Epithelial cell of prostate (primary cell): ENCODE measurements at places on chromosomes 12 and 14.

DNA sequence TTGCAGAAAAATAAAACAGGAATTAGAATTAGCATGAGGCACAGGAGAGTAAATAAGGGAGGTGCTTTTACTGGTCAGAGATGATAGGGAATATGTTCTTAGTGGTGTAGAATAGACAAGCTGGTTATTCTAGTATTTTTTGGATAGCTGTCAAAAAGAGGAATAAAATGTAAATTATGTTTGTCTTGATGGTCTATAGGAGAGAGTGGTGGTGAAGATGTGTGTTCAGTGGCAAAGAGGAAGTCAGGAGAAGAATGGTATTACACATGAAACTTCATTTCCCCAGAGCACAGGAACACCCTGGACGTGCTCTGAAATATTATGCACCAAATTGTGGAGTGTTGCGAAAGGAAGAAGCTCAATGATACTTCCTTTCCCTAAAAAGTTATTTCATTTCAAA, 27.8 kb downstream of the MUCL1 start:
- DNase-seq, result no peak

- DNase-seq, result peak; percentile 68
These were observed 7.4 kb downstream of the CIT start for GRCh38 chr12:119869720-119870119.

DNA sequence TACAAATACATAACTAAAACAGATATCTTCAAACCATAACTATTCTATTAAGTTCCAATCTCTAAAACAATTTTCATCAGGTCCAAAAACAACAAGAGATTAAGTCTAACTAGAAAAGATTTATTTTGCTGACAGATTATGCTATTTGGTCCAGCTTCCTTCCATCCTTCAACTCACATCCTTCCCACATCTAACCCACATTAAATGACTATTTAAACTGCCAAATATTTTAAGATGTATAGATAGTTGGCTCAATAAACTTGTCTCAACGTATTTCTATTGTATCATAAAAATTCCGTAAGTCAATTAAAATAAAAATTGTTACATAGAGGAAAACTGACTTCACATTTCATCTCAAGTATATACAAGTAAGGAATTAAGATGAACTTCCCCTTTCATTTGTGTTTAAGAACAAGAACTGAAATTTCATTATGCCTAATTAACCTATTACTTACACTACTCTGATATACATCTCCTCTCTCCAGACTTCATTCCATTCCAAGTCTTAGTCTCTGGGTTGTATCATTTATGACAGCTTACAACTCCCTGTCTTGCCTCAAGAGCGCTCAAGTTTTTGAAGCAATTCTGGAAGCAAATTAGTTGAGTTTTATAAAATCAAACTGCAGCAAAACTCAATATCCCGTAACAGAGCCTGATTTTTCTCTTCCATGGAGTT, 25.4 kb downstream of the PAWR start:
- no peak for DNase-seq

DNA sequence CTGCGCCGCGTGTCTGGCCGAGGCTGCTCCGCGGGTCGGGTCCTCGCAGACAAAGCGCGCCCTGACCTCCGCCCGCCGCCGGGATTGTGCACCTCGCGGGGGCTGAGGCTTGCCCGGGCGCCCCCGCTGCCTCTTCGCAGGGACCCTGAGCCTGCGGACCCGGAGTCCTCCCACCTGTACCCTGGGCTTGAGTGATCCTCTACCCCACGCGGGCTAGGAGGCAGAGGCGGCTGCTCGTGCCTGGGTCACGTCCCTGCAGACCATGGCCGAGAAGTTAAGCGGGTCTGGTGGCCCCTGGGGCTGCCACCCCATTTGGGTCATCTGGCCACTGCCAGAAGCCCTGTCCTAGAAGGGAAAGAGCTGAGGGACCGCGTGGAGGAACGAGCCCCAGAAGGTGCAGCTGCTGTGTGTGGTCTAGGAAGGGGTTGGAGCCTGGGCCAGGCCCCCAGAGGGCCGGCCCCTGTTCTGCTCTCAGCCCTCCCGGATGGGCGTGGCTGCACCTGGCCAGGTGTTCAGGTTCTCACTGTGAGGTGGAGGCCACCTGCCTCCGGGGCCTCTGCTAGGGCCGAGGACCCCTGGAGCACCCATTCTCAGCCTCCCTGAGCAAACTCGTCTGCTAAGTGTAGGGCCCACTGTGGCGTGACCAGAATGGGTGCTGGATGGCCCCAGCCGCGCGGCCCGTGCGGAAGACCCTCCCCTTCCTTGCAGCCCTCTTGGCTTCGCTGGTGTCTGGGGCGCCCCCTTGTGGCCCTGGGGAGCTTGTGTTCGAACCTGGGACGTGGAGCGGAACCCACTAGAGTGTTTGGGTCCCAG, 49.6 kb downstream of the LRCOL1 start:
- DNase-seq, result no peak

DNA sequence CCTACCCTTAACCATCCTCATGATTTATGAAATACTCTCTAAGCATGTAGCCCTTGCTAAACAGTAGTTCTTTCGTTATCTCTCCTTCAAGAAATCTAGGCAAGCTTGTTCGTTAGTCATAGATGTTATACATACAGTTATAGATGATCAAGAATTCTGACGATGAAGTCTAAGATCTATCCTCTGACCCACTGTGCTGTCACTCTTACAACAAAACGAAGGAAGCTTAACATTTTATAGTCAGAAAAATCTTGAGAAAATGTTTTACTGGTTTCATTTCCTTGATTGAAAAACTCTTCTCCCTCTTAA, 68.9 kb downstream of the SPPL3 start:
- DNase-seq, result peak; percentile 14

DNA sequence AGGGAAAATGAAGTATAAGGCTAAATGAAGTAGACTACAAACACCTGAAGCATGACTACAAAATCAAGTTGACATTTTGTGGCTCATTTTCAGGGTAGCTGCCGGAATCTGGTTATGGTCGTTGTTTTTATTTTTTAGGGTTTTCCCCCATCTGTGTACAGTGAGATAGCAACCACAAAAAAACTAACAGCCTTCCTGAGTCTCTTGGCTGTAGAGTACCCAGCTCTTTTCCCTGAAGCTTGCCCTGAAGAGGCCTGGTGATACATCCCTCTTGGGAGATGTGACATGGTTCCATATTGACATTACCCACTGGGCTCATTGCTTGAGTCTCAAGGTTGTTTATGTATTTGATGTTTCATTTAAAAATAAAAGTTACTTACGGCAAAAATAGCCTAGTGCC, 424.0 kb downstream of the ZFP36L1 start:
- DNase-seq, result no peak

DNA sequence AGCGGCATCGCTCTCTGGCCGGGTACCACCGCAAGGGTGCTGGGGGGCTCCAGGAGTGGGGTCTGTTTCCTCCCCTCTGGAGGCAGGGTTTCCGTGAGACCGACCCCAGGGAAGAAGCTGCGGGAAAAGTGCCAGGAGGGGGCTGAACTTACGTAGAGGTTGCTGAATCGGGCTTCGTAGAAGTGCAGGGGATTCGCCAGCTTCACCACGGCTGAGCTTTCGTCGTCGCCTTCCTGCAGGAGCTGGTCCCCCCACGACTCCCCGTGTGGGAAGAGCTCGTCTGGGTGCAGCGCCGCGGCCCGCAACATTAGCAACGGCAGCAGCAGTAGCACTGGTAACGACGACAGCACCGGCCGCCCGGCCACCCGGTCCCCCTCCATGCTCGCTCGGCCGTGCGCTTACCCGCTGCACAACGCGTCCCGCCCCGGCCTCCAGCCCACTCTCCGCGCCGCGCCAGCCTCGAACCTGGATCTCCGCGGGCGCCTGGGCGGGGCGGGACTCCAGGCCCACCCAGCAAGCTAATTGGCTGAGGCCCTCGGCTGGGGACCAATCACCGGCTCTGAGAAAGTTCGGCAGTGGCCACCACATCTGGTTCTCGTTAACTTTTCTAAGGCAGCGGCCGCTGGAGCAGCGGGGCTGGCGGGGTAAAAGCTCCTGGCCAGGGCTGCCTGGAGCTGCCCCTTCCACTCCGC, at the start of gene NID2:
Gene NID2 (minus strand): TSS at position 445 of the 692 bp plus-strand sequence. CDS start 65 bp downstream, at position 380.
- DNase-seq, result no peak

DNA sequence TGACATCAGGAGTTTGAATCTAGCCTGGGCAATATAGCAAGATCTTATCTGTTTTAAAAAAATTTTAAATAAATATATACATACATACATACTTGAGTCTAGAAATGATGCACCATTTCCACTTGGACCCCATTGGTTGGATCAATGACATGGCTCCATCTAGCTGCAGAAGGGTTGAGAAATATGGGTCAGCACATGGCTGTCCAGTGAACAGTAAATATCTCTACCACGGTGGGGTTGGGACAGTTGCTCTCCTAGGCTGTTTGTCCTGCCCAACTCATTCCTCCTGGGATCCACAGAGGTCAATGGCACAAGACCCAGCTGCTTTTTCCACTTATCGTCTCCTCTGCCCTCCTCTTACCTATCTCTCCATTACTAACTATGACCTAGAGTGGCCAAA, 23.6 kb downstream of the PLEKHH1 start:
- DNase-seq, result no peak

- no peak for DNase-seq
These were observed 34.8 kb downstream of the MEG3 start for GRCh38 chr14:100860556-100861187.

DNA sequence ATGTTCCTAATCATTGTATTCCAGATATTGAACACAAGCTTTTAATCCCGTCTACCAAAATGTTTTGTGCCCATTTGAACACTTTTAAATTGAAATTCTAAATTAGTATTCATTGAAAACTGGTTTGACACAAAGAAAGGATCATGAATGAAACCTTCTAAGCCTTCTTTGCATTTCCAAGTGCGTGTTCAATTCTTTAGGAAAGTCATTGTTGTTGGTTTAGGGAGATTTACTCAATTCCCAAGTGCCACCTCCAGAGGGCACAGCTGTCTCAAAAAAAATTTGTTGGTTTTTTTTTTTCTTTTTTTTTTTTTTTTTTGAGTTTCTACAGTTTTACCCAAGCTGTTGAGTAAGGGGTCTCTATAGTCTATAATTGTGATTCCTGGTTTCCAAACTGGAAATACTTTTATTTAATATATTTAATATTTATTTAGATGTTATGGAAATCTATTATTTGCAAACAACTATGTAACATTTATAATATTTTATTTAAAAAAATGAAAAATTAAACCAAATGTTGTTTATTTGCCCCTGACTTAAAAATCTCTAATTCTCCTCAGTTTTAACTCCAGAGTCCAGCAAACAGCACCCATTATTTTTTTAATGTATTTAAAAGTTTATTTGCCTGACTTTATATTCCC, 79.9 kb downstream of the NEDD1 start:
- DNase-seq, result no peak

GRCh38 chr12:57743769-57744168, 1.1 kb upstream of the TSPAN31 start:
- DNase-seq, result no peak

- no peak for DNase-seq
These were observed 13.6 kb downstream of the CTDSP2 start for GRCh38 chr12:57832966-57833365.

DNA sequence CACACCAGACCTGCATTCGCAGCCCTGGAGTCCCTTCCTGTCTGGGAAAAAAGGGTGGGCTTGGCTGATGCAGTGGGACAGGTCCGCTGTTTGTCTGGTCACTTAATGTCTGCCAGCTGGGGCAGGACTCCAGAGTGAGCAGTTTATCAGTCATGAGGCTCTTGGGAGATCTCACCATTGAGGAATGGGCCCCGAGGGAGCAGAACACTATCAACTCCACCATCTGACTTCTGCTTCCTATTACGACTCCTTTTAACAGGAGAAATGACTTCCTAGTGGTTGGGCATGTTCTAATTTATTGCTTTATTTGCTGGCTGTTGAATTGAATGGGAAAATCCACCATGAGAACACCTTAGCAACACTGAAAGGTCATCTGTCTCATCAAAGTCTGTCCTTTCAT, 182.5 kb upstream of the RASSF8 start:
- DNase-seq, result peak; percentile 62

DNA sequence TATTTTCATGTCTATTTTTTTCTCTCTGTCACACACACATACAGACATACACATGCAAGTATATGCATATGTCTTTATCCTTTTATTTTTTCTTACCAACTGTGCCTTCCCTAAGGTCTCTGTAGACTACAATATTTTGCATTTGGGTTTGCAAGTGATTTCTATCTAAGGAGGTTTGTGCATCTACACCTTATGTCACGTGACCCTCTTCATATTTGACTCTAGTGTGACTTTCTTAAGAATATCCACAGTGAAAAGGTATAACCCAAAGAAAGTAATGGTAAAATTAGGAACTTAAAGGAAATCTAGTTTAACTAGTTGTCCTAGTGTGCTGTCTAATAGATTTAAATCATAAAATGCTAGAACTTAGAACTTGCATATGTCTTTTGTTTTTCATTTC, 298.8 kb upstream of the LRIG3 start:
- no peak for DNase-seq

DNA sequence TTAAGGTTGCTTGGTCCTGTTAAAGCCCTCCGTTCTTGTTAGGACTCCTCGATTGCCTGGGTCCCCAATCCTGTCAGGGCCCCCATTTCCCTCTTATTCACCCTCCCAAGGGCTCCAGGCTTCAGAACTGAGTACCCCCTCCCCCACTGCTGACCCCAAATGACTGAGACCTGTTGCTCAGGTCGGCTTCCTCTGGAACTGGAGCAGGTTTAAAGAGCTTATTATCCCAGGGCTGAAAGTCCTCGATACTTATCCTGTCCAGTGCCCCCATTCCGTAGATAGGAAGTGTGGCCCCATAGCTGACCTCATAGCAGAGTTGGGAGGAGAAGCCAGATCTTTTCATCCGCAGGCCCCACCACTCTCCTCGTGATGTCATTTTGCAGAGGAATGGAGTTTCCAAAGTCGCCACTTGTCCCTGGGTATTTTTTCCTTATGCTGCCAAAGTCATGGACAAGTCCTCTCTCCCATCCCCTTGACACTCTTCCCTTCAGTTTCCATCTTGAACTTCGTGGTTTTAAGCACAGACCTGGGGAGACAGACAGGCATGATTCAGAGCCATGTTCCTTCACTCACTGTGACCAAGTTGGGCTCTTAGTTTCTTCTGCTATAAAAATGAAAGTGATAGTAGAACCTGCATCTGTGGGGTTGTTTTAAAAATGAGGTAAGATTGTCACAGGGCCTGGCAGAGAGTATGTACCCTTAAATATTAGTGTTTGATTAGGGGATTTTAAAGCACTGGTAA, 1.2 kb downstream of the USP30 start:
- DNase-seq, result no peak

DNA sequence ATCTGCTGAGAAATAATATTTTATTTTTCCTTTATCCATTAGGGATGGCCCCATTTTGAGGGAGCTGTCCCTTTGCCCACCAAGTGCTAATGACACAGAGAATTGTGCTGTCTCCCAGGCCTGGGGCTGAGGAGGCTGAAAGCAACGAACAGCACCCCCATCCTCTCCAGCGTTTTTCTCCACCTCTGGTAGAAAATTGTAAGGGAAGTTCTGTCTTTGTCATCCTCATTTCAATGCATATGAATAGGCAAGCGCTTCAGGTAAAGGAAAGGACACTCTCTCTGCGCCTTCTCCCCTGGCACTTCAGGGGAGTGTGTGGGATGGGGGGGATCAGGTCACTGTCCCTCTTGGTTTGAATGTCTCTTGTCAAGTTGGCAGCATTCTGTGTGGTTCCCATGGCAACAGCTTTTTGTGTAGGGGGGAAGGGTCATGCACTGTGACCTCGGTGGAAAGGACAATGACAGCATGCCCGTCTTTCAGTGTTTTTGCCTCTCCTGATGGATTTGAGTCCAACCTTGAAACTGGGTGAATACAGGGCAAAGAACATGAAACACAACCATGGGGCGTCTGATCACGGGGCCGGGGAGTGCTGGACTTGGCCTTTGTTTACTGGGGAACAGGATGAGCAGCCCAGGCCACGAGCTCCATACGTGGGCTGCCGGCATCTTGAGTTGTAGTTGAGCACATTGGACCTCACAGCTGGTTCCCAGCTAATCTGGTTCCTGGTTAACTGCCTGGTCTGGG, 230.2 kb downstream of the VRK1 start:
- DNase-seq, result no peak

- no peak for DNase-seq
These were observed 9.9 kb upstream of the GYS2 start for GRCh38 chr12:21614506-21614905.
